ENCODE measurements at places on chromosomes 1 and 21.

DNA sequence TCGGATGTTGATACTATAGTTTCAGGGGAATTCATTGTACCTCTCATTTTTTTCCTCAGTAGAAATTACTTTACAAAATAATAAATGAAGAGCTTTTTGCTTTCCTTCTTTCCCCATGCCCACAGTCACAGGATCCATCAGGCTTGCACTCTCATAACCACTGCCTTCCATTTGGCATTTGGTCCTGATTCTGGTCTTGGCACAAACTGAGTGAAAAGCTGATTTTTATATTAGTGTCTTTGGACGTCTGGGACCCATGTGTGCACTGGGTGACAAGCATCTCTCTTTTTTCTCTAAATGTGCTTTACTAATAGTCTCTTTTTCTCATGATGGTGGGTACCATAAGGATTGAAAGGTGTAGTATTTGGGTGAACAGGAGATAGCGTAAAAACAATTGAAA is 2.8 kb downstream of the ELAVL4 start:
- DNase-seq, result no peak

DNA sequence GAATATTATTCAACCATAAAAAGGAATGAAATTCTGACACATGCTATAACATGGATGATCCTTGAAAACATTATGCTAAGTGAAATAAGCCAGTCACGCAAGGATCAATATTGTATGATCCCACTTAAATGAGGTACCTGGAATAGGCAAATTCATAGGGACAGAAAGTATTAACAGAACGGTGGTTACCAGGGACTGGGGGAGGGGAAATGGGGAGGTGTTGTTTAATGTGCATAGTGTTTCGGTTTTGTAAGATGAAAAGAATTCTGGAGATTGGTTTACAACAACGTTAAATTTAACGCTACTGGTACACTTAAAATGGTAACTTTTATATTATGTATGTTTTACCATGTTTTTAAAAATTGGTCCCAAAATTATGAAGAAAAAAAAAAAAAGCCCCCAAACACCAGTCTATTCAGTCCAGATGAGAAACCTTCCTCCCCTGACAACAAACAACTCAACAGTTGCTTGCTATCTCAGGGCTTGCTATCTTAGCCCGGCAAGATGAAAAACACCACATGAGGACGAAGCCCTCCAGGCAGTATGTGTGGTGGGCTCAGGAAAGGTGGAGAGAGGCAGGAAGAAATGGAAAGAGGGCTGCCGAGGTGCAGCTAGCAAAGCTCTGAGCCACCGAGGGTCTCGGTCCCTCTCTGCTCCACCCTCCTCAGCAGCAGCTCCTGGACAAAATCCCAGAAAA is 8.5 kb downstream of the NUAK2 start:
- DNase-seq, result no peak

- no peak for DNase-seq
Measured at GRCh38 chr1:165899461-165899941, 72.1 kb downstream of the UCK2 start.

DNA sequence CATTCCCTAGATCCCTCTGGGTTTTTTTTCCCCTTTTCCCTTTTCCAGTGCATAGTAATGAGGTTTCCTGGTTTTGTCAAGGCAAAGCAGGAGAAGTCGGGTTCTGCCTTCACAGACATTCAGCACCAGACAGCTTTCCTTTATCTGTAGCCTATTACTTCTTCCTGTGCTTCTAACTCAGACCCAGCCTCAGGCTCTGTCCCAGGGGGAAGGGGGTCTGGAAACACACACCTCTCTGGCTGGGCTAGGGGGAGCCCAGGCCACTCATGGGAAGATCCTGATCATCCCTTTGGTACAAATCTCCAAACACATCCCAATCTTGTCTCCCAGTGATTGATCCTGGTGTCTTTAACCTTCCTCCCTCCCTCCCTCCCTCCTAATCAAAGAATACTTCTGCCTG is 656.4 kb downstream of the LMO4 start:
- no peak for DNase-seq

GRCh38 chr1:203052601-203053000 is 26.3 kb downstream of the PPFIA4 start:
- no peak for DNase-seq

GRCh38 chr1:229889031-229889517 is 178.0 kb upstream of the GALNT2 start:
- no peak for DNase-seq

- no peak for DNase-seq
Measured at GRCh38 chr1:218413179-218413578, 68.0 kb downstream of the TGFB2 start.

DNA sequence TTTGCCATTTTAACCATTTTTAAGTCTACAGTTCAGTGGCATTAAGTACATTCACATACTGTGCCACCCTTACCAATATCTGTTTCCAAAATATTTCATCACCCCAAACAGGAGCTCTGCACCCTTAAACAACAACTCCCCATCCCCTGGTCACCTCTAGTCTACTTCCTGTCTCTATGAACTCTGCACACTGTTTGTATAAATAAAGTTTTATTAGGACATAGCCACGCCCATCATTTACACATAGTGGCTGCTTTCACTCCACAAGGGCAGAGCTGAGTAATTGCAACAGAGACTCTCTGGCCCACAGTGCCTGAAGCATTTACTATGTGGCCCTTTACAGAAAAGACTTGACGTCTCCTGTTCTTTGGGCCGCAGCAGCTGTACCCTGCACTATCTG is 30.1 kb downstream of the KCNAB2 start:
- peak; percentile 27 for DNase-seq

- DNase-seq, result no peak
Measured at GRCh38 chr1:47213230-47213963, 18.6 kb downstream of the TAL1 start.

- no peak for DNase-seq
Measured at GRCh38 chr1:2031546-2032540, 12.7 kb downstream of the GABRD start.

- DNase-seq, result peak; percentile 85
Measured at GRCh38 chr1:43836267-43836951, 97.2 kb upstream of the ARTN start.

DNA sequence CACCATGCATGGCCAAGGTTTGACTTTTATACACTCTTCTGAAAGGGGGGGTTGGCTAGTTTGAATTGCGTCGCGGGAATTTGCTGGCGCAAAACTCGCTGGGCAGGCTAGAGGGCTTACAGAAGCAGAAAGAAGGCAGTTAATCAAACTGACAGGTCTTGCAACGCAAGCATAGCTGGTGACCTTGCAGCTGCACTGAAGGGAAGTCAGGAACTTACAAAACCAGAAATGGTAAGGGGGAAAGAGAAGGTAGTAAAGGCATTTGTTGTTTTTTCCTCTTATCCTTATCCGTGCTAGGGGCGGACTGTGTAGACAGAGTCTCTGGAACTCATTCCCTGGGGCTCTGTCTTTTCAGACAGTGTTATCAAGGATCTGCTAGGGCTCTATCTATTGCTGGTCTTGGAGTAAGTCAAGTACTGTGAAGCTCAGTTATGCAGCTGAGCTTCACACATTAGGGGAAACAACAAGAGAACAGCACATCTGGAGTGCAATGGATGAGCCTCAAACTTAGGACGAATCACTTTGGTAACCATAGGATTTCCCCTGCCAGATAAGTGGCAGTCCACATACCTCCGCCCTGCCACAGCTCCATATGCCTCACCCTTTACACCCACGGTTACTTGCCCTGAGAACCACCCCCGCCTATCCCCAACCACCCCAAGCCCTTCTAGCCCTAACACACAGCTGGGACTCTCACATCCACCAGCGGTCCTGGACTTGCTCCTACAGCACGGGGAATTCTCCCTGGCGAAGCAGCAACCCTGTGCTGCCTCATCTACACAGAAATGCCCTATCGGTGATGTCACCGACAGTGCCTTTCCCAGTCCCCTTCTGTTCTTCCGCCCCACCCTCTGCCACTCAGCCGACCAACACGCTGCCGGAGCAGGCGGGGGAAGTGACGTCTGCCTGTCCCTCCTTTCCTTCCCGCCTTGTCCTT is 251.4 kb downstream of the FAM72C start:
- DNase-seq, result peak; percentile 76

- DNase-seq, result no peak
Measured at GRCh38 chr1:111535256-111536191, 32.1 kb upstream of the ADORA3 start.

GRCh38 chr1:34844252-34844634 is 15.3 kb downstream of the SMIM12 start:
- DNase-seq, result no peak

GRCh38 chr1:169884634-169885033 is 9.1 kb downstream of the SCYL3 start:
- DNase-seq, result no peak

GRCh38 chr21:18524097-18524880 is 120.7 kb upstream of the TMPRSS15 start:
- no peak for DNase-seq

DNA sequence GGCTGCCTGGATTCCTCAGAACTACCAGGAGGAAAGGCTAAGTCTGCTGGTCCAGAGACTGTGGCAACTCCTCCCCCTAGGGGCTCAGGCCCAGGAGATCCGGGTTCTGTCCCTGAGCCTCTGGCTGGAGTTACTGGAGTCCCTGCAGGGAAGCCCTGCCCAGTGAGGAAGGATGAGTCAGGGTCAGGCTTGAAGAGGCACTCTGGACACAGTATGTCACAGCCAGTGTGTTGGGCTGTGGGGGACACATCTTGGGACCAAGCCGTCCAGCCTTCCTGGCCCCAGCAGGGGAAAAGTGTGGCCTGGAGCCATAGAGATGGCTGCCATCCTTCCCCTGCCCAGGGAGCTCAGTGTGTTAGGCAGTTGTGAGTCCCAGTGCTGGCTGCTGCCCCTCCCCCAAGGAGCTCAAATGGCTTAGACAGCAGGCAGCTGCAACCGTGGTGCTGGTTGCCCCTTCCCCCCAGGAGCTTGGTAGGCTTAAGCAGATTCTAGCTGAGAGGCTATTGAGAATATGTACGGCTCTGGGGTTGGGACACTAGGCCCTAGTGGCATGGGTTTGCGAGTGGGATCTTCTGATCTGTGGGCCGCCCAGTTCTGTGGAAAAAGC is 28.2 kb upstream of the RABGAP1L start:
- no peak for DNase-seq

DNA sequence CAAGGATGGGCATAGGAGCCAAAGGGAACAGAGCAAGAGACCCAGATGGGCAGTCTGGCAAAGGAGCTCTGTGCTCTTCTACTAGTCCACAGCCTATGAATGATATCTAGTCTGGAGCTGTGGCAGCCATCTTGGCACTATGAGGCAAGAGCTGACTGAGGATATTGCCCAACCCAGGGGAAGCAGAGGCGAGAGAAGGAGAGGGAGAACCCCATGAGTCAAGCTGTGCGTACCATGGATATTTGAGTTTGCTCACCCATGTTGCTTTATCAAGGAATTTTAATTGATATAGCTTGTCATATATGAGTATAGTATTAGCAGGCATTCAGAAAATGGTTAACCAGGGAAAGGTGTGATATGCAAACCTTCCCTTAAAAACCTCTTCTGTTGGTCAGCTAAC is 420.9 kb downstream of the PRDM2 start:
- DNase-seq, result no peak

DNA sequence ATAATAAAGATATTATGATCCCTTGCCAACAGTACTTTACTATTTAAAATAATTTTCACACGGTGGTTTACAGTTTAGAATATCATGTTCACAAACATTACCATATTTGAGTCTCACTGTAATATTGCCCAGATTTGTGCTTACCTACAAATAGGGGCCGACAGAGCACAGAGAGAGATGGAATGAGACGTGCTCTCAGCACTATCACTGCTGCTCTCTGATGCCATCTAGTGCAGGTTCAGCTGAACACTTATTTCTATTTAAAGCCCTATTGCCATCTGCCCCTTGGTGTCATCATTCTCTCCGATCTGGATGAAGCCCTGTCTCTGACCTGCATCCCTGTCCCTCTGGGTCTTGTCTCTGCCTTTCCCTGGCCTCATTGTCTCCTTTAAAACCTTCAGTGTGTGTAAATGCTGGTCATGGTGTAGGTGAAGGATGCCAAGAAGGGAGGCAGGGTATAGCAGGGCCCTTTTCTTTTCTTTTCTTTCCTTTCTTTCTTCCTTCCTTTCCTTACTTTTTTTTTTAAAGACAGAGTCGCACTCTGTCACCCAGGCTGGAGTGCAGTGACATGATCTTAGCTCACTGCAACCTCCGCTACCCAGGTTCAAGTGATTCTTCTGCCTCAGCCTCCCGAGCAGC is 6.9 kb upstream of the GPATCH4 start:
- DNase-seq, result peak; percentile 79

- DNase-seq, result peak; percentile 23
Measured at GRCh38 chr1:168482106-168482505, 61.7 kb downstream of the XCL2 start.

- DNase-seq, result peak; percentile 84
Measured at GRCh38 chr1:178055779-178056471, 38.0 kb upstream of the RASAL2 start.

DNA sequence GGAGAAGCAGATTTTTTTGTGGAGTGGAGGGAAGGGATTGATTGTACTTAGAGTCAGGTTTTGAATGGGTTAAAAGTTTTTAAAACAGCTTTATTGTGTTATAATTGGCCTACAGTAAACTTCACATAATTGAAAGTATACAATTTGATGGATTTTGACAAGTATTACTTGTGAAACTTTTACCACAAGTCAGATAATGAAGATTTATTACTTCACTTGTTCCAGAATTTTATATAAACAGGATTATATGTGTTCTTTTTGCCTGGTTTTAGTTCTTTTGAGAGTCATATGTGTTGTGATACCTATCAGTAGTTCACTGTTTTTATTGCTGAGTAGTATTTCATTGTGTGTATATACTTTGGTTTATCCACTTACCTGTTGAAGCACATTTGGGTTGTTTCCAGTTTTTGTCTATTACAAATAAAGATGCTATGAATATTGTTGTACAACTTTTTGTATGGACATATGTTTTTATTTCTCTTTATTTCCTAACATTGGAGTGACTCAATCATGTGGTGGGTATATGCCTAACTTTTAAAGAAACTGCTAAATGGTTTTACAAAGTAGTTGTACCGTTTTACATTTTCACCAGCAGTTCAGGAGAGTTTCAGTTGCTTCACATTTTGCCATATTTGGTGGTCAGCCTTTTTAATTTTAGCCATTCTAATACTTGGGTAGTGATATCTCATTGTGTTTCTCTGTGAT is 71.0 kb downstream of the DYRK1A start:
- no peak for DNase-seq

DNA sequence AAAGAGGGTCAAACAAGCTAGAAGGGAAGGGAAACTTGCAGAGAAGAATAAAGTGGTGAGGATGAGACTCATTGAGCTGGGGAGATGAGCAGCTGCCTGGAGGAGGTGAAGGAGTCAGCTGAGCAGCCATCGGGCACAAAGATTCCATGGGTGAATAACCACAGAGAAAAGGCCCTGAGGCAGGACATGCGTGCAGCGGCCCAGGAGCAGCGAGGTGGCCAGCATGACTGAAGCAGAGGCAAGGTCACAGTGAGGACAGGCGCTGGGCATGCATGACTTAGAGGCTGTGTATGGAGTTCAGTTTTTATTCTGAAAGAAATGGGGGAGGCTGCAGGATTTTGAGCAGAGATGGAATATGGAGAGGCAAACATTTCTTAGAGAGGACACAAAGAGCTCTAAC is 24.9 kb downstream of the OLFML2B start:
- DNase-seq, result no peak

DNA sequence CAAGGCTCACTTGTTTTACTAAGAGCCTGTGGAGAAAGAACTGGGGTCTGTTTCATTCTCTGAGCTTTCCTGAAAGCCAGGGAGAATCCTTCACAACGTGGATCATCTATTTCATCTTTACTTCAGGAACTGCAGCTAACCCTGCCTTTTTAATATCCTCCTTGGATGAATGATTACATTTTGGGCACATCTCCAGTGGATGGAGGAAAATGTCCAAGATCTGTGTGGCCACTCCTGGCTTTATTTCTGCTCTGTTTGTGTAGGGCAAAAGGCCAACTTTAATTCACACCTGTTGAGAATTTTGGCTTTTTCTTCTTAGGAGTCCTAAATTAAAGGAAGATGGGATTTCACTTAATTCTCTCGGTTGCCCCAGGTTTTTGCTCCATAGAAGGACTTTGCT is 69.5 kb upstream of the CACNA1E start:
- DNase-seq, result no peak

All from KBM-7 (cell line).